ENCODE measurements at places on chromosomes 5 and 9.

GRCh38 chr9:128684065-128684324, 5.0 kb upstream of the SET start:
- DNase-seq: no peak

- DNase-seq: no peak
These were observed 121.5 kb downstream of the CAMK4 start for GRCh38 chr5:111345731-111346130.

DNA sequence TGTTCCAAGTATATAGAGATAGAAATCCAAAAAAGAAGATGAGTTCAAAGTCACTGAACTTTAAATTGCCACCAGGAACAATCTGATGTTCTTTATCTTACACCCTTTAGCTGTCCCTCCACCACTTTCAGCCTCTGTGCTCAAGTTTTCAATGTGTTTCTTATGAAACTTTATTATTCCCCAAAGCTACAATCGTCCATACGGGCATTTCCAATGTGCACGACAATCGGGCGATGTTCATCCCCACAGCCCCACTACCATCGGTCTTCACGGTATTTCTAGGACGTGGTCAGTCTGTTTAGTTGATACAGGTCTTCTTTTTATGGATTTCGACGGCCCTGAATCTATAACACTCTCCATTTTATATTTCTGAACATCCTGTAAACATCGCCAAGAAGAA, 238.7 kb upstream of the DAP start:
- DNase-seq: no peak

DNA sequence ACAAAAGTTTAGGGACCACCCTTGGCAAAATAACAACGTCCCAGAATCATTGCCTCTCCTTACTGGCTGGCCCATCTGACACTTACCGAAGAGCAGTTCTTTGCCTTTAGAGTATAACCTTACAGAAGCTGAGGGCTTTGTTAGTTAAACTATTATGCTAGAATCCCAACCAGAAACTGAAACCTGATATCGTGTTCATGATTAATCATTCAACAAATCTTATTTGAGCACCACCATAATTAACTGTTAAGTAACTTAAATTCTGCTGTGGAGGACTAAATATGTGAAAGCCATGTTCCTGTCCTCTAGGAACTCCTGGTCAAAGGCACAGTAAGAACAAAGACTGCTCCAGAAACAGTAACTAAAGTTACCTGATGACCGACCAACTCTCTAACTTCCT, 104.9 kb downstream of the ARL15 start:
- no peak for DNase-seq

GRCh38 chr5:164356790-164357189, 851.4 kb downstream of the MAT2B start:
- DNase-seq: no peak

- DNase-seq: no peak
These were observed 215.3 kb downstream of the MLLT3 start for GRCh38 chr9:20407013-20407412.

DNA sequence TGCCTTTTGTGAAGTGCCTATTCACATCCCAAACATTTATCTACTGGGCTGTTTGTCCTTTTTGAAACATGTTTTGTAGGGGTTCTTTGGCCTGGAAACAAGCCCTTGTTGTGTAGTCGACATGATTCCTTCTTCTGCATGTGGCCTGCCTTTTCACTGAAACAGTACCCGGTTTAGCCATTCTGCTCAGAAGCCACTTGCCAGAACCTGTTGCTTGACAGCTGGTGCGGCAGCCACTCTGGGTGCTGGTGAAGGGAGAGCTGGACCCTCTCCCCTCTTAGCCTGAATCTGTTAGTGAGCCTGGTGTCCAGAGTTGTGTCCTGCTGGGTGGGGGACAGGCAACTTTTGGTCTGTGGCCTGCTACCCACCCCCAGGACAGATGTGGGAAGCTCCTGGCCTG, 128.8 kb upstream of the CACNA1B start:
- DNase-seq: no peak

DNA sequence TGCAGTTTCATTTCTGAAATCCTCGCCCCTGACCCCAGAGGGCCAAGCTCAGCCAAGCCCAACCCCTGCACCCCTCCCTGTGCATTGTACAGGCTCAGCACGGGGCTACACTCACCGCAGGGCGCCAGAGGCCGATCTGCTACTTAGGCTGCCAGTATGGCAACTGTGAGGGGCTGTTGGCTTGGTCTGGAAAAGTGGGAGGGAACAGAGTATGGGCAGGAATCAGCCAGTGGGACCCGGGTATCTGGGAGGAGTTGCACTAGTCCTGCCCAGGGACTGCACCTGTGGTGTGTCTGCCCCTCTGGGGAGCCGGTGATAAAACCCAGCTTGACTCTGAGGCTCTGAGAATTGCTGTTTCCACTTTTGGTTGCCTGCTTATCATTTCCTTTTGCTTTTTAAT, 167.4 kb upstream of the KIF2A start:
- no peak for DNase-seq

DNA sequence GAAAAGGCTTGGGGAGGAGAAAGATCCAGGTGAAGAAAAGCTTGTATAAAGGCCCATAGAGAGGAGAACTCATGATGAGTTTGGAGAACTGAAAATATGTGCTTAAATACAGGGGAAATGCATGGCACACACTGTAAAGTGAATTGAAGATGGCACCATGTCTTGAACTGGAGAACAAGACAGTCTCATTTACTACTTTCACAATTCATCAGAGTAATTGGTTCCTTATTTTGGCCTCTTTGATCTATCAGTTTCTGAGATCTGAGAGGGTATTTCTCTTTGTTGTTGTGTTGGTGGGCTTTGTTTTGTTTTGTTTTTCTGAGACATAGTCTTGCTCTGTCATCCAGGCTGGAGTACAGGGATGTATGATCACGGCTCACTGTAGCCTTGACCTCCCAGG, 98.2 kb downstream of the CEMIP2 start:
- DNase-seq: no peak

GRCh38 chr5:16626696-16627264, 10.0 kb upstream of the RETREG1 start:
- DNase-seq: no peak

DNA sequence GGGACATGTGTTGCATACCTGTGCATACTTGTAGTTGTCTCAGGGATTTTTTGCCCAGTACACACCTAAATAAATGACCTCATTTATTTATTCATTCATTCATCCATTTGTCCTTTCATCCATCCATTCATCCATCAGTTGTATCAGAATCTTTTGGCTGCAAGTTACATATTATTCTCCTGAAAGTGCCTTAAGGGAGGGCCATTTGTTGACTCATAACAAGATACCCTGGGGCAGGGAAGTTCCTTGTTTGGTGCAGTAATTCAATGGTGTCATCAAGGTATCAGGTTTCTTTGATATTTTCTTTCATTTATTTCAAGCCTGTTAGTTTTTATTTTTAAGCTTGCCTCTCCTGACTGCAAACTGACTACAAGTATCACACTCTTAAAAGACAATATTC, 597.9 kb upstream of the TLE4 start:
- no peak for DNase-seq

DNA sequence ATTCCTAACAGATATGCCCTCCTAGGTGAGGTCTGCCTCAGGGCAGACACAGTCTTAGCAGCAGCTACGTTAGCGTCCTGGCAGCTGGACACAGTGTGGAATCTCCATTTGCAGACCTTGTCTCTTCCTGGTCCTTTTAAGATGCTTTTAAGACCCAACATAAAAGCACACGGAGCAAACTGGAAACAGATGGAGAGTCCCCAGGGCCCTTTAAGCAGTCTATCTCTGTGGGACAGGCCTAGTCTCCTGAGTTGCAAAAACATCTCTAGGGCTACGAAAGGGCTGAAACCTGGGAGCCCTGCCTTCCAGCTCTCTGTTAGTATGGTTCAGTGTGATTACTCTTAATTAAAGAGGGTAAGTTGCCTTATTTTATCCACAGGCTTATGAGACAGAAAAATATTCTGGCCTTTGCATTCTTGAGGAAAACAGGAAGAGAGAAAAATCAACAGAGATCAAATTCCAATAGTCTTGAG, 66.0 kb upstream of the GNA14 start:
- no peak for DNase-seq
